ENCODE measurements at places on chromosomes 6 and 20.

DNA sequence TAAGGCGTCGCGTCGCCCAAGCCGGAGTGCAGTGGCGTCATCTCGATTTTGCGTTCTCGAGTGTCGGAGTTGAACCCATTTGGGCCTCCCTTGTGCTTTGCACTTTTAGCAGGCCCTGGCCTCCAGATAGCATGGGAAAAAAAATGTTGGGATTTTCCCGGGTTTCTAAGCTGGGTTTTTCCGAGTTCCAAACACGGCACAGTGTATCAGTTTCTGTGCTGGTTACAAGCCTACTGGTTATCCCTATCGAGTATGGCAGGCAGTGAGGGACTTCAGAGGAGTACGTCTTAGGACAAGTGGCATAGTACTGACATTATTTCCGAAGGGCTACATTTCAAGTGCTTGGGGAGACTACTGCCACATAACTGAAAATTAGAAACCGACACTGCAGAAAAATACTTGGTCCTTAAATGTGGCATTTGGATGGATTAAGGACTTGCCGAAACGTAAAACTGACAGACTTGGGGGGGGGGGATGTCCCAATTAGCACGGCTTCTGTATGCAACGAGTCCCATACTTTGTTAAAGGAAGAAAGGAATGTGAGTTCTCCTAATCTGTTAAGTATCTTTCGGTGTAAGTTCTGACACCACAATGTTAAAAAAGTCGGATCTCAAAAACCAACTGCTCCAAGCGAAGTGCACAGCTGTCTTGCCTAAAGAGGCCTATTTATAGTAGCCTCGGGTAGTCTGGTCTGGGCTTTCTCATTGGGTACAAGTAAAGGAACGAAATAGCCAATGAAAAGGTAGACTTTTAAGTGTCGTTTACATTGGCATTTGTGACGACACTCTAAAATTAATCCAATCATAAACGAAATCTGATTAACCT lies 70.2 kb downstream of the HFE start:
- DNase-seq = peak; percentile 97

DNA sequence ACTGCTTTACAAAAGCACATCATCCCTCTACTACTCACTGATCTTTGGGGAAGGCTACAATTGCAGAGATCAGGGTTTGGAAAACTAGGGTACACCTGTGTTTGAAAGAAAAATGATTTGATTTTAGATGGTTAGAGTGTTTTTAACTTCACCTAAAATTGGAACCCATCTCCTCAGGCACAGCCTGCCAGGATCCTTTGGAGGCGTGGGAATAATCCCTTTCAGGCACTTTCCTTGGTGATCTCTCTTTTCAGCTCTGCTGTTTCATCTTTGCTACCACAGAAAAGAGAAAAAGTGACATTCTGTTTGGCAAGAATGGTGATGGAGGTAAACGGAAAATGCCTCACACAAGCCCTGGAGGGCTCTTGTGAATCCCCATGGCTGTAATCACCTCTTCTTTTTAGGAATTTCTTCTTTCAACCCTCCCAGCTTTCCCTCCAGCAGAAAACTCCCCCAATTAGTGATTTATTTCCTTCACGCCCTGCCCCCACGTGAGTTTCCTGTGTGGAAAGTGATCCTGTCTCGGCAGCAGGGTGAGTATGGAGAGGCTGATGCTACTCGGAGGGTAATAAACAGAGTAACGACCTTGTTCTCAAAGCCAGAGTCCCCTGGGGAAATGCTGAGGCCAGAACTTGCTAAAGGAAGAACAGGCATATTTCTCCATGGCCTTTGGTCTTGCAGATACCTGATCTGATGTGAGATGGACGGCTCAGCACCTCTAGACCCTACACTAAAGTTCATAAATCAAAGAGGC lies 9.2 kb downstream of the KCNG1 start:
- DNase-seq = peak; percentile 28

DNA sequence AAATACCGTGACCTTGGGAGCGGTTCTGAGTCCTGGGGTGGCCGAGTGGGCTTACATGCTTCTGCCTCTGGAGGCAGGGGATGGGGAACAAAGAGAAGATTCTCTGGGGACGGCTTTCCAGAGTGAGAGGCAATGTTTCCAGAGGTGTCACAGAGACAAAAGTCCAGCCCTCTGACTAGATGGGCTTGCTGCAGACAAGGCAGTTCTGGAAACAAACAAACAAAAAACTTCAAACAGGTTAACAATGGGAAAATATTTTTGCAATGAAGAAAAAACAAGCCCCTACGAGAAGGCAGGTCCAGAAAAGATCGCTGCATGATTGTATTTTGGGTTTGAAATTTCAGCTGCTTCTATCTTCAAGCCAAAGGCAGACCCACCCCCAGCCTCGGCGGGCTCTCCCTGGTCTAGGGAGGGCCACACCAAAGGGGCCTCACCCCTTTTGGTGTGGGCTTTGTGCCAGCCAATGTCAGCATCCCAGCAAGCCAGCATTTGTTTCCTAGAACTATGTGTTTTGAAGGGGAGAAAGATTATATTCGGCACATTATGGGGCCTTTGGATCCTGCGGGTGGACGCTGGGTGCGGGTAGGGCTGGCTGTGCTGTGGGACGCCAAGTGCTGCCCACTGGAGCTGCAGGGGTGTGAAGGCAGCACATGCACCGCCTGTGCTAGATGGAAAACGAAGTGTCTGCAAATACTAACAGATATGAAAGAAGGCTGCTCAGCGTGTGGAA lies 42.9 kb downstream of the RIOK1 start:
- no peak for DNase-seq

- peak; percentile 83 for DNase-seq
Measured at GRCh38 chr20:3781153-3781910, at the start of gene SPEF1. SPEF1 (minus strand) TSS chr20:3781448; CDS start chr20:3781287, 161 bp downstream.

DNA sequence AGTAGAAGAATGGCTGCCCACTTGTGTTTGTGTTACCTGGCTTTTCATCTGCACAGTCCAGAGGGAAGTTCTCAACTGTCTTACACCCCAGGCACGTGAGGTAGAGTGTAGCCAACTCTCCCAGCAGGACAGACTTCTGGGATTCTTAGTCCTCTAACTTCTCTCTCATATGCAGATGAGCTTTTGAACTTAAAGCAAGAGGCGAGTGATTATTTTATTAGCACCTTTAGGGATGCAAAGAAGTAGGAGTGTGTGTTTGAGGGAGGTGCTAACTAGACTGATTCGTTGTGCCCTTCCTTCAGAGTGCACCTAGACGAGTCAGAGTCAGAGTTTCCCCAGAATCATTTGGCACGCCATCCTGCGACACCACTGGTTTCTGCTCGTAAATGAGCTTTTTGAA lies 10.8 kb downstream of the CDYL start:
- no peak for DNase-seq

- DNase-seq = no peak
Measured at GRCh38 chr6:2969549-2969948, 1.8 kb downstream of the SERPINB6 start.

GRCh38 chr6:112253841-112254816 lies at the start of gene LAMA4:
LAMA4 (minus strand) TSS chr6:112254567; CDS start chr6:112254150, 417 bp downstream.
- peak; percentile 32 for DNase-seq

- DNase-seq = no peak
Measured at GRCh38 chr6:163739966-163740365, 325.4 kb downstream of the QKI start.

- no peak for DNase-seq
Measured at GRCh38 chr20:62752181-62752670, 43.6 kb downstream of the NTSR1 start.

- no peak for DNase-seq
Measured at GRCh38 chr6:37781788-37782187, 37.7 kb upstream of the ZFAND3 start.

- DNase-seq = no peak
Measured at GRCh38 chr20:13639150-13639497, 392 bp upstream of the TASP1 start.

GRCh38 chr6:93823489-93823888 lies 404.1 kb upstream of the EPHA7 start:
- DNase-seq = no peak

- no peak for DNase-seq
Measured at GRCh38 chr6:43865932-43866645, 96.1 kb downstream of the VEGFA start.

DNA sequence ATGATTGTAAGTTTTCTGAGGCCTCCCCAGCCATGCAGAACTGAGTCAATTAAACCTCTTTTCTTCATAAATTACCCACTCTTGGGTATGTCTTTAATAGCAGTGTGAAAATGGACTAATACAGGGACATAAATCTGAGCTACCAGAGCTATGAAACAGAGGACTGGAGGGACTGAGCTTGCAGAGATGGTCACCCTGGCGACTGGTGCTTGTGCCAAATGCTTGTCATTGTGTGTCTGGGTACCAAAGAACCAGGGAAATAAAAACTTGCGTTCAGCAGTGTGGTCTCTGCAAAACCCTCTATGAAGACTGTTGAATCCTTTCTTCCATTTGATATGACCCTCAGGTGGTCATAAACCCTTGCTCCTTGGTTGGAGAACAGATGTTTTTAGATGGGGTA lies 105.1 kb upstream of the PRL start:
- no peak for DNase-seq

DNA sequence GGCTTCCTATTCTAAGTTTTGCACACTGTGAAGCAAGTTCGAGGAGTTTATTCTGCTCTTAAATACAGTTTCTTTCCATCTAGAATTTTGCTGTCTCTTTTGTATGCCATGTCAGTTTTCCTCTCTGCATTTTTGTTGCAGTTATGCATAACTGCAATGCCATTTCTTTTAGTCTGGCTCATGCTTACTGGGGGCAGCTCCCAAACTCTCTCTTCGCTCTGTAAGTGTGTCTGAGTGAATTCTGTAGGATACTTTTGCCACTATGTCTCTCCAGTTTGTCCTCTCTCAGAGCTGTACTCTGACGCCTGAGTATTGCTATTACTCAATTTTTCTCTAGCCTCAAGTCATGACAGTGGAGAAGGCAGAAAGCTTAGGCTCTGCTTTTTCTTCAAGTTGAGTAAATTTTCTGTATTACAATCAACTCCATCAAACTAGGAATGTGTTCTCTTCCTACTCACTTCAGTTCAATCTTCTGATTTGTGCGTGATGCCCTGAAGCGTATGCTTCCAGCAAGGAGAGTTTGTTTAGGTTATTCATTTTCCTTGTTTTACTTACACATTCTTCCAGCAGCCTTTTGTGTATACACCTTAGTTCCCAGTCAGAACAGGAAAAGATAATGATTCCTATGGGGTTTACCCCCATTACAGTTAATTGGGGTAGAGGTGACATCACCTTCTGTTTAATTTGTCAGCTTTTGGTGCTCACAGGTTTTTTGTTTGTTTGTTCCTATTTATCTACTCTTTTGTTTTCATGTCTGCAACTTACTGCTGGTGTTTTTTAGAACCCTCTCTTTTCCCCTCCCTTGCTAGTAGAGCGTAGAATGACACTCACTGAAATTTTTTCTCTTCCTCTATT lies 430.9 kb downstream of the BCKDHB start:
- DNase-seq = no peak

- DNase-seq = peak; percentile 74
Measured at GRCh38 chr20:51595058-51595532, 52.6 kb upstream of the NFATC2 start.

DNA sequence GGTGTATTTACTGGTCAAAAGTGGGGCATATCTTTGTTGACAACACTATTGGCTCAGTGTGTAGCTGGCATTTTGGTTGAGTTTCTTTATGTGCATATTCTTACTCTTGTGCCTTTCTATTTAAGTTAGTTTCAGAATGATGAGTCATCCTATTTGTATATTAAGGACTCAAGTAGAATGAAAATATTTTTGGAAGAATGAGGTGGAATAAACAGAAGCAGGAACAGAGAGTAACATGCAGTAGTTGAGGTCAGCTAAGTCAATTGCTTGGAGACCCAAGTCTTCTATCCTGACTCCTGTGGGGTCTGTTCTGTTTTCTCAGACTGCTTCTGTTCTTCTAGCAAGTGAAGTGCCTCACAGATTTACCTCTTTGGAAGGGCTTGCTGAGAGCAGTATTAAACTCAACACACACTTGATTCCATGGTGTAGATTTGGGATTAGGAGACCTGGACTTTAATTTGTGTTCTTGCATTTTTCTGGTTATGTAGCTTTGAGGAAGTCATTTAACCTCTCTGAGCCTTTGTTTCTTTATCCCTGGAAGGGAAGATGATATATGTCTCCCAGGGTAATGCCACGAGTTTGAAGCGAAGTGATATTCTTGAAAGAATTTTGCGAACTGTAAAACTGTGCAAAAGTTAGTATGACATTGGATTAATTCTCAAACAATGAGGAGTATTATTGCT lies 324.3 kb downstream of the QKI start:
- DNase-seq = no peak

- DNase-seq = no peak
Measured at GRCh38 chr6:53547166-53547810, 2.4 kb upstream of the GCLC start.

DNA sequence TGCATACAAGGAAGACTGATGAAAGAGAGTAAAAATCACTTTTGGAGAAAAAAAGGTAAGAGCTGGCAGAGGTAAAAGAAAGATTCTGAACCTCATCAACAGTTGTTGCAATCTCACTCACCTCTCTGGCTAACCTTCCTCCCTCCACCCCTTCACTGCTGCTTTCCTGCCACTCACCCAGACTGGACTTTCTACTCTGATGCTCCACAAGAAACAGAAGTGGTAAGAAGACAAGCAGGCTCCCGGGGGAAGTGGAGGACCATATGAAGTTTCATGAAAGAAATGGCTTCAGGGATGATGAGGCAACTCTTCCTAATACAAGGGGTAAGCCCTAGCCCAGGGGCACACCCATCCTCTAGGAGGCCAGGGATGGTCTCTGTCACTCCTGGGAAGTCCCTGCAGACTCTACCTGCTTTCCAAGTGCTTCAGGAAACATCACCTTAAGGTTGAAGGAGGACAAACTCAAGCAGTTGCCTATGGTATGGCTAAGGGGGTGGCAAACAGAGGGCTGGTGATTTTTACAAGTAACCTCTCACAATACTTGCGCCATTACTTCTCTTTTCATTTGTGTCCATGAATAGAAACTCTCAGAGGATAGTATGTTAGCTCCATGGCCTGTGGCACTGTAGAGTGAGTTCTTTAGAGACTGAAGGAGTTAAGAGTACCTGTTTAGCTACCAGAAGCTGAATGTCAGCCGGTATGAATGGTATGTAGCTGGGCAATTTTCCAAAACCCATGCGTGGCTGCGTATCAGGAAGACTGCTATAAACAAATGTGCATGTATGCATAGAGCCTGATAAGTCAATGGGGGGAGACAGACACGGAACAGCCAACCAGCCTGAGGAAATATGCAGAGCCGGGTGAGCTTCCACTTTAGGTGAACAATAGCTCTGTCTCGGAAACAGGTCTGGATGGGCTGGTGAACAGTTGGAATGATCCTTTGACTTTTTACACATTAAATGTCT lies 112.0 kb downstream of the BACH2 start:
- no peak for DNase-seq

- no peak for DNase-seq
Measured at GRCh38 chr6:56787209-56787608, 144.5 kb upstream of the DST start.

- DNase-seq = no peak
Measured at GRCh38 chr6:40688214-40688761, 101.1 kb upstream of the LRFN2 start.

- DNase-seq = no peak
Measured at GRCh38 chr6:25054469-25054868, 118.7 kb upstream of the RIPOR2 start.
